ENCODE measurements at places on chromosomes 11 and 22.

DNA sequence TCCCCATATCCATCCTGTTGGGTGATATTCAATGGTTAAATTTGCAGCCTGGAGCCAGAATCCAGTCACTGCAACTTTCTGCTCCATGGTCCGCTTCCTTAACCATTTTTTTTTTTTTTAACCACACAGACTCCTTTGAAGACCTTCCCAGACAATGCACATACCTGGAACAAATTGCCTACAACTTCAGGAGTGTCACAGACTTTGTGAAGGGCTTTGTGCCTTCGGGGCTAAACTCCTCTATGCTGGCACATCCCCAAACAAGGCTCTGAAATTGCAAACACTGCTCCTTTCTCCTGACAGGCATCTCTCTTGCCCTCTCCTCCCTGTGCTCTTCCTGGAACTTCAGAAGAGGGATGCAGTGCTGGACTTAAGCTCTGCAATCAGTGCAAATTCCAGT is 40.6 kb downstream of the TENM4 start:
- peaks cover 13% of the 10 kb centered on the region for H3K4me1 ChIP-seq
- DNase-seq: no peak
- no peaks in the 10 kb centered on the region for H3K36me3 ChIP-seq
- no peak overlapping the region for H3K27ac ChIP-seq
- no peaks in the 10 kb centered on the region for H3K27me3 ChIP-seq

GRCh38 chr11:77647654-77648305 is 10.2 kb upstream of the CLNS1A start:
- H3K4me3 ChIP-seq: no peak overlapping the region
- no peaks in the 10 kb centered on the region for H3K36me3 ChIP-seq
- DNase-seq: no peak
- H3K27me3 ChIP-seq: no peaks in the 10 kb centered on the region
- peaks cover 8% of the 10 kb centered on the region for H3K4me1 ChIP-seq

GRCh38 chr11:76316726-76317125 is 64.2 kb downstream of the THAP12 start:
- no peaks in the 10 kb centered on the region for H3K4me1 ChIP-seq
- no peak for DNase-seq
- H3K4me3 ChIP-seq: no peak overlapping the region
- H3K36me3 ChIP-seq: no peaks in the 10 kb centered on the region
- H3K27me3 ChIP-seq: no peaks in the 10 kb centered on the region
- H3K27ac ChIP-seq: no peak overlapping the region

GRCh38 chr11:7422544-7423331 is 62.6 kb upstream of the OLFML1 start:
- H3K27me3 ChIP-seq: no peaks in the 10 kb centered on the region
- H3K4me3 ChIP-seq: no peak overlapping the region
- no peak for DNase-seq
- H3K4me1 ChIP-seq: no peaks in the 10 kb centered on the region
- H3K36me3 ChIP-seq: no peaks in the 10 kb centered on the region
- H3K27ac ChIP-seq: no peak overlapping the region

DNA sequence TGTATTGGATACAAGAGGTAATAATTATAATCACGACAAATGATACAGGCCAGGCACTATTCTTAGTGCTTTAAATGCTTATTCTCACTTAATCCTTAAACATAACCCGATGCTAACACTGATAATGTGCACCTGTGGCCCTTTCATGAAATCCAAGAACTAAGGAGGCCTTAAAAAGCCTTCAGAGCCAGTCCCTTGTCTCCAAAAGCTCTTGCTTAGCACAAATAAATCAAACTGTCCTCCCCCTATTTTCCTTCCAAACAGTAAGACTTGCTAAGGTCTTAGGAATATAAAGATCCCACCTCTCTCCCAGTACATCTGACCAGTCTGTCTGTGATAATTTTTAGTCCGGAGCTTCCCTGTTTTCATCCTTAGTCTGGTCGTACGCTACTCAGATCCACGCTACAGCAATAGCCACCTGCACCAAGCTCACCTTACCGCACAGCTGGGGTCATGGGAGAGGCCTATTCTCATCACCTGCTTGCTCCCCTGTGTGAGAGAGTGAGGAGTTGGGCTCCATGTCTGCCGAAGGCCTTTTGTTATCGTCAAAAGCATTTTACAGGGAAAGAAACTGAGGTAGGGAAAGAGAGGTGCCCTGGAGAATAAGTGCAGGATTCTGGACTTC is 16.9 kb downstream of the FXYD6 start:
- no peaks in the 10 kb centered on the region for H3K36me3 ChIP-seq
- no peaks in the 10 kb centered on the region for H3K4me1 ChIP-seq
- no peak overlapping the region for H3K27ac ChIP-seq
- no peaks in the 10 kb centered on the region for H3K27me3 ChIP-seq

DNA sequence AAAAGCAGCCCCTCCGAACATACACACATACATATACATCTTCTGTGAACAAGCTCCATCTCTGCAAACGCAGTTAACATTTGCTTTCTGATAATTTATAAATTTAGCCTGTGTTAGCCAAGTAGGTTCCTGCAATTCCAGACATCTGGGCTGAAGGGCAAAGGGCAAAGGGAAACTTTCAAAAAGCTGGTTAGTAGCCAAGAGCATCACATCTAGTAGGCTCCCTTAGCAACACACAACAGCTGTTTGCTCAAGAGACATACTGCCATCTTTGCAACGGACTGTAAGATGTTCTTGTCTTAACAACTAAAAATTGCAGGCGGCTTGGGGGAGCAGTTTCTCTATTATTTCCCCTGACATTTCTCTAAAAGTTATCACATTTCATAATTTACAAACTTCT is 134.9 kb downstream of the RBFOX2 start:
- H3K36me3 ChIP-seq: no peaks in the 10 kb centered on the region
- no peak for DNase-seq
- H3K4me3 ChIP-seq: no peak overlapping the region
- H3K27ac ChIP-seq: no peak overlapping the region
- no peaks in the 10 kb centered on the region for H3K27me3 ChIP-seq

DNA sequence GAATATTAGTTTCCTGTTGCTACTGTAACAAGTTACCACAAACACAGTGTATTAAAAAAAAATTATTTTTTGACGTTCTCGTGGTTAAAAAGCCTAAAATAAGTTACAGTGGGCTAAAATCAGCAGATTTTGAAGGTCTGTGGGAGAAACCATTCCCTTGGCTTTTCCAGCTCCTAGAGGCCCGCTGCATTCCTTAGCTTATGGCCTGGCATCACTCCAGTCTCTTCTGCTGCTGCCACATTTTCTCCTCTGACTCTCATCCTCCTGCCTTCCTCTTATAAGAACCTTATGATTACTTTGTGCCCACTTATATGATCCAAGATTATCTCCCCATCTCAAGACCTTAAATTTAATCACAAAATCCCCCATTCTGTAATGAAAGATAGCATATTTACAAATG is 392.7 kb downstream of the GUCY1A2 start:
- H3K36me3 ChIP-seq: no peaks in the 10 kb centered on the region
- H3K27ac ChIP-seq: no peak overlapping the region
- H3K4me3 ChIP-seq: no peak overlapping the region
- no peaks in the 10 kb centered on the region for H3K4me1 ChIP-seq
- H3K27me3 ChIP-seq: no peaks in the 10 kb centered on the region
- no peak for DNase-seq

- DNase-seq: peak; percentile 60
- no peaks in the 10 kb centered on the region for H3K36me3 ChIP-seq
- no peaks in the 10 kb centered on the region for H3K27me3 ChIP-seq
- no peak overlapping the region for H3K4me3 ChIP-seq
- H3K27ac ChIP-seq: peak overlapping the region; percentile 73
- H3K4me1 ChIP-seq: peaks cover 13% of the 10 kb centered on the region
Observed at GRCh38 chr11:99325847-99326246, 305.1 kb downstream of the CNTN5 start.

DNA sequence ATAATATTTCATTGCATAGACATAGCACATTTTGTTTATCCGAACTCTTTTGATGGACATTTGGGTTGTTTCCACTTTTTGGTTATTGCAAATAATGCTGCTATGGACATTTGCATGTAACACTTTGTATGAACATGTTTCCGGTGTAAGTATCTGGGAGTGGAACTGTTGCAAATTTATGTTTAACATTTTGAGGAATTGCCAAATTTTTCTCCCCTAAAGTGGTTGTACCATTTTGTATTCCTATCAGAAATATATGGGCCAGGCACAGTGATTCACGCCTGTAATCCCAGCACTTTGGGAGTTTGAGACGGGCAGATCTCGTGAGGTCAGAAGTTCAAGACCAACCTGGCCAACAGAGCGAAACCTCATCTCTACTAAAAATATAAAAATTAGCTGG is 16.0 kb downstream of the QSER1 start:
- no peaks in the 10 kb centered on the region for H3K27me3 ChIP-seq
- DNase-seq: no peak
- no peak overlapping the region for H3K27ac ChIP-seq
- H3K4me1 ChIP-seq: no peaks in the 10 kb centered on the region

GRCh38 chr11:10400856-10401255 is 54.2 kb upstream of the AMPD3 start:
- no peaks in the 10 kb centered on the region for H3K4me1 ChIP-seq
- no peaks in the 10 kb centered on the region for H3K27me3 ChIP-seq
- H3K4me3 ChIP-seq: no peak overlapping the region
- DNase-seq: no peak
- peak overlapping the region; percentile 7 for H3K27ac ChIP-seq

DNA sequence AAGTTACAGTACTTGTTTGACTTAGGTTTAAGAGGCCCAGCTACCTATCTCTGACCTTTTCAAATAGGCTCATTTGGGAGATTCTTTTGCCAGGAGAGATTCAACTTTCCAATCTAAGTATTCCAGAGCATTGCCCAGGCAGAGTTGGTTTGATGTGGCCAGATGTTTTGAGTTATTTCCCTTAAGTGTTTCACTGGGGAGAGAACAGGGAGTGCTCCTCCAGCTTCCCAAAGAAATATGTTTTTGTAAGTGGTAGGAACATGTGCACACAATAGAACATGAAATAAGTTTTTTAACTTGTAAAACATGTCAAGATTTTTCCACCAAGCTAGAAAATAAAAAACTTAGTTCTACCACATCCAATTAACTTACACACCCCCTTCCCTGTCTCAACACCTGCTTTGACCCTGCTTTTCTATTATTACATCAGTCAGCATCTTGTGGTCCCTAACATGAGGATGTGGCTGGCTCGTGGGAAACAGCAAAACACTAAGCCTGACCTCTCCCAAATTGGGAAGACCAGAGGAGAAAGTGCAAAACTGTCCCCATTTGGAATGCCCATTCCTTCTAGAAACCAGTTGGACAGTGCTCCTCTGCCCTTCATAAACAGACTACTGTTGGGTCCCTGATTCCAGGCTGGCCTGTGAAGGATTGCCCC is 70.4 kb upstream of the RASSF10 start:
- no peaks in the 10 kb centered on the region for H3K4me1 ChIP-seq
- H3K27me3 ChIP-seq: no peaks in the 10 kb centered on the region
- no peak overlapping the region for H3K27ac ChIP-seq
- no peak for DNase-seq

DNA sequence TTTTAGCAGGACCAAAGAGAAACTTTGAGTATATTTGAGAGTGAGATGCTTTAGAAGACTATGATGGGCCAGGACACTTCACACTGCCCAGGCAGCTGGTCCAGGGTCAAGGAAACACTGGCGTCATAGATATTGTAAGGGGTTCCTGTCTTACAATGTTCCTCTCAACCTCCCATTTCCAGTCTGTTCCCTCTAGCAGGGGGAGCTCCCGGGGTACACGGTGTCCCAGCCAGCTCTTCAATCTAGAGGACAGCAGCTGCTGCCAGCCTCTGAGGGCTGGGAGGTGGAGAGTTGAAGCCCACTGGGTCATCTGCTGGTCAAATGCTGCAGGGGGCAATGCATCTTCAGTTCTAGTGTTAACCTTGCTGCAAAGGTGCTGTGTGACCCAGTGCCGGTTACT is 40.7 kb upstream of the TIMP3 start:
- DNase-seq: no peak
- no peaks in the 10 kb centered on the region for H3K4me1 ChIP-seq
- no peak overlapping the region for H3K4me3 ChIP-seq

GRCh38 chr22:45212306-45212709 is 28.4 kb downstream of the KIAA0930 start:
- H3K27me3 ChIP-seq: no peaks in the 10 kb centered on the region
- H3K4me1 ChIP-seq: peaks cover 8% of the 10 kb centered on the region
- DNase-seq: peak; percentile 86

- H3K4me3 ChIP-seq: no peak overlapping the region
- H3K27ac ChIP-seq: no peak overlapping the region
- H3K4me1 ChIP-seq: no peaks in the 10 kb centered on the region
- DNase-seq: no peak
- H3K27me3 ChIP-seq: no peaks in the 10 kb centered on the region
Observed at GRCh38 chr22:40425082-40425481, 54.7 kb downstream of the SGSM3 start.

DNA sequence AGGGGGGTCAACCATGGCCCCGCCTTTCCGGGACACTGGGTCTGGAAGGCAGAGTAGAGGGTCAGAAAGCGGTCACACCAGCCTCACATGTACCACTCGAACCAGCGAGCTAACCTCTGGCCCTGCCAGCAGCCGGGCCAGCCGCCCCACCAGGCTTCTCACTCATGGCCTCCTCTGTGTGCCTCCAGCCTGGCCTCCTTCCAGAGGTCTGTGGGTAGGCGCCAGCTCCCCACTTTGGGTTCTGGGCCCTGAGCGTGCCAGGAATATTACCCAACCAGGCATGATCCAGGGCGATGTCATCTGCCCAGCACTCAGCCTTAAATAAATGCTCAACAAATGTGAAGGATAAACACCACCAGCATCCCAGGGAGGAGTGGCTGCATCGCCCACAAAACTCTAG is 5.8 kb downstream of the SCUBE1 start:
- no peak overlapping the region for H3K4me3 ChIP-seq
- H3K27me3 ChIP-seq: peaks cover 29% of the 10 kb centered on the region
- H3K4me1 ChIP-seq: no peaks in the 10 kb centered on the region
- H3K36me3 ChIP-seq: no peaks in the 10 kb centered on the region
- no peak for DNase-seq
- no peak overlapping the region for H3K27ac ChIP-seq

DNA sequence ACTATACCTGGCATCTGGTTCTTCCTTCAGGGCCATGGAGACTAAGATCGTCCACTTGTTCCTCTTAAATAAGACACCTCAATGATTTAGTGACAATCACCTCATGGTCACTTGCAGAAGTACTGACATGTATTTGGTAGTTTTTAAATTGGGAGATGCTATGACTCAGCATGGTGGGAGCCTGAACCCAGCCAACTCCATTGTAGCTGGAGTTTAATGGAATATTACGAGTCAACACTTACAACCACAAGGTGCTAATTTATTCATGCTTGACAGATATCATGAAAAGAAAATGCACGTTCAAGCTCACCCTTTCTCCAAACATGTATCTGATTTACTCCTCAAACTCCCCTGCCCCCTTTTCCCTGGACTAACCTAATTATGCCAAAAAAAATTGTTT is 16.6 kb upstream of the APOL3 start:
- H3K27ac ChIP-seq: no peak overlapping the region
- no peaks in the 10 kb centered on the region for H3K27me3 ChIP-seq
- H3K36me3 ChIP-seq: no peaks in the 10 kb centered on the region

- no peaks in the 10 kb centered on the region for H3K27me3 ChIP-seq
- H3K4me1 ChIP-seq: no peaks in the 10 kb centered on the region
- H3K27ac ChIP-seq: no peak overlapping the region
- H3K4me3 ChIP-seq: no peak overlapping the region
- DNase-seq: no peak
- H3K36me3 ChIP-seq: no peaks in the 10 kb centered on the region
Observed at GRCh38 chr11:95661162-95661561, 128.4 kb downstream of the FAM76B start.
